ENCODE measurements at places on chromosomes 1 and 21.

- DNase-seq = no peak
Measured at GRCh38 chr1:184824691-184825323, 70.1 kb upstream of the EDEM3 start.

DNA sequence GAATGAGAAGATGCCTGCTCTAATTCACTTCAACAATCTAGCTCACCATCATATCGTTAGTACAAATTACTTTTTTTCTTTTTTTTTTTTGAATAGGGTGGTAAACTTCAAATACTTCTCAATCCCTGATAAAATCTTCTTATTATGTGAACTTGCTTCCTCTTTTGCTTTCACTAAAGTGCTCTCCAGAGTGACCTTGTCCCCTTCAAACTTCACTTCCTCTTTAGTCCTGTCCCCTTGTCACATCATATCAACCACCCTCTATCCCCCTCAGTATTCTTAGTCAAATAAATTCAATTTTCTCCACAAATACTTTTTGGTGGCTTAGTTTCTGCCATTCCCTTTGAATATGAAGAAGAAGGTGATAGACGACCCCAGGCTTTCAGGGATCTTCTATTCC lies 124.9 kb upstream of the PLXNA2 start:
- no peak for DNase-seq

GRCh38 chr1:56200442-56200841 lies 378.9 kb downstream of the PLPP3 start:
- no peak for DNase-seq

- DNase-seq = no peak
Measured at GRCh38 chr1:3469849-3470649, 15.6 kb downstream of the ARHGEF16 start.

- DNase-seq = no peak
Measured at GRCh38 chr1:212453156-212453857, 20.6 kb downstream of the NENF start.

DNA sequence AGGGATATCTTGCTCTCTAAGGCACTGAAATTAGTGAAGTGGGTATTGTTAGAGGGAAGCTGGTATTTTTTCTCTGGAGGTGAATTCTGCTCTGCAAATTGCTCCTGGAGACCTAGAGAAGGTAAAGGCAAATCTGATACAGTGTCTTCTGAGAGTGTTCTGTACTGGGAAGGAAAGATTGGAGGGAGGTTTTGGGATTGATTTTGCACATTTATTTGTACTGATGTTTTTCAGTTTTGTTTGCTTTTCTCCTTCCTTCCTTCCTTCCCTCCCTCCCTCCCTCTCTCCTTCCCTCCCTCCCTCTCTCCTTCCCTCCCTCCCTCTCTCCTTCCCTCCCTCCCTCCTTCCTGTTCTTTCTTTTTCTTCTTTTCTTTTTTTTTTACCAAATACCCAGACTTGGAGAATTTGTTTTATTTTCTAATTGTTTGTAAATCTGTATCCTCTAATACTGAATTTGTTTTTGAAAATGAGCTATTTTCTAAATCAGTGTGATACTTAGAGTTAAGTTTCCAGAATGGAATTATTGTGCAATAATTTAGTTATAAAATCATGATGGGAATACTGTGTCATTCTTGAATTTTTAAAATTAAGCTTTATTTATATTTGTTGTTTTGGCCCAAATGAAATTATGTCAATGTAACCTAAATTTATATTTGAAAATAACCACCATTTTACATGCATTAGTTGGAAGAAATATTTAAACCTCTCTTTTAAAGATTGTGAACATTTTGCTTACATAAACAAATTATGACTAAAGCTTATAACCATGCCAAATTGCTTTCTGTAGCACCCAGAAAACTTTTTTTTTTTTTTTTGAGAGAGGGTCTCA lies 4.9 kb downstream of the CMPK1 start:
- no peak for DNase-seq

GRCh38 chr1:47388891-47389238 lies 27.2 kb upstream of the FOXE3 start:
- peak; percentile 38 for DNase-seq
